ENCODE measurements at places on chromosomes 1 and 21. TPM values are rescaled to one million over a fixed set of nuclear protein-coding genes. Genes with fewer than 3 reads are reported as not detected.

DNA sequence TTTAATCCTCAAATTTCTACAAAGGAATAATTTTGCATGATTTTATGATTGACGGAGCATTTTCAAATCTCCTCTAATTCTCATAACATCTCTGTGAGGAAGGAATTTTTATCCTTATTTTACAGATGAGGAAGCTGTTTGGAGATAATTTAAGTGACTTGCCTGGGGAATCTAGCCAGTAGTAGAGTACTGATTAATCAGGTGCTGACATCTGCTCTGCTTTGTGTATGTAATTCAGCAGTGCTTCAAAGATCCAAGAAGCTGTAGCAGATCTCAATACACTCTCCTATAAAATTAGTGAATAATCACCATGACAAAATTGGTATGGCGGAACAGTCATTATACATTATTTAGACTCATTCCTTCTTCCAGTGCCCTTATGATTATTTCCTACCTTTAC lies 46.0 kb downstream of the DPH5 start:
- no peak for DNase-seq

GRCh38 chr21:45511007-45511406 lies 31.2 kb downstream of the SLC19A1 start:
- no peak for DNase-seq

- no peak for DNase-seq
Measured at GRCh38 chr1:7710859-7711258, 60.2 kb upstream of the VAMP3 start.

DNA sequence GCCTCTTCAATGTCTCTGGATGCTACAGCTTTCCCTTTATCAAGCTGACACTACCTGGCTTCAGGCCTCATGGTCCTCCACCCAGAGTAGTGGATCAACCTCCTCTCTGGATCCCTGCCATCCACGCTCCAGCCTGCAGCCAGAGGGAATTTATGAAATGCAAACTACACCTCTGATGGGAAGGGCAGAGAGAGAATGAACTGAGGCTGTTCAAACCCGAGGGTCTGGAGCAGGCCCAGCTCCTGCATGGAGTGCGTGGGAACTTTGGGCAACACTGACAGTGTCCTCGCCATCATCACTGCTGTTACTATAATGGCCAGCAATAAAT lies 157.8 kb downstream of the TRABD2B start:
- DNase-seq = no peak

- DNase-seq = no peak
Measured at GRCh38 chr21:17195976-17196375, 316.9 kb upstream of the CXADR start.

AIRE gene
- total RNA-seq = not detected

LCE2C gene
- total RNA-seq = not detected
